ENCODE measurements at places on chromosomes 4 and X.

- no peak for DNase-seq
These were observed 137.4 kb downstream of the DKK2 start for GRCh38 chr4:106898621-106899230.

GRCh38 chrX:8403988-8404387 lies 60.6 kb upstream of the VCX3B start:
- no peak for DNase-seq

GRCh38 chr4:70178075-70178660 lies 17.4 kb upstream of the ODAM start:
- no peak for DNase-seq

GRCh38 chr4:40214661-40215418 lies 18.0 kb downstream of the RHOH start:
- DNase-seq, result no peak

DNA sequence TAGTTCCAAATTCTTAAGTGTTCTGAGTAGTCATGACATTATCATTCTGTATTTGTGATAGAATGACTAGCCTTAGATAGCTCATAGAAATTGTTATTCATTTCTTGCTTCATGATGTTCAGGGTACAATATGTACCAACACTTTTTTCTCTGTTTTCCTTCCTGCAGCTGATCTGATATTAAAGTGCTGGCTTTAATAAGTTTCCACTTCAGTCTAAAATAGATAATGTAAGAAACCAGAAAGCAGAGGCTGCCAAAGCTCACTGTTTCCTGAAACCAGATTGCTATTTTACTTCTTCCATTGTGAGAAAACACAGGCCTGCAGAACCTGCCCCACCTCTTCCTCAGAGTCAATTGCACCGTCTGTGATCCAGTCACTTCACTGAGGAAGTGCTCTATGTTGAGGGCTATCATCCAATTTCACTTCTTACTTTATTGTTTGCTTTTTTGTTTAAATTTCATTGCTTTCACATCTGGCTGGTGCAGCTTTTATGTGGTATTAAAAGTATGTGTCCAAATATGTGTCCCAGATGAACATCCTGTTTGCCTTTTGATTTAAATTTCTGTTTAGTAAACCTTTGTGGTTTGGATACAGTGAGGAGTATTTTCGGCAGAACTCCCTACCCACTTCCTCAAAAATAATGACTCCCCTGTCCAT lies 652.1 kb downstream of the ANKRD50 start:
- DNase-seq, result no peak

DNA sequence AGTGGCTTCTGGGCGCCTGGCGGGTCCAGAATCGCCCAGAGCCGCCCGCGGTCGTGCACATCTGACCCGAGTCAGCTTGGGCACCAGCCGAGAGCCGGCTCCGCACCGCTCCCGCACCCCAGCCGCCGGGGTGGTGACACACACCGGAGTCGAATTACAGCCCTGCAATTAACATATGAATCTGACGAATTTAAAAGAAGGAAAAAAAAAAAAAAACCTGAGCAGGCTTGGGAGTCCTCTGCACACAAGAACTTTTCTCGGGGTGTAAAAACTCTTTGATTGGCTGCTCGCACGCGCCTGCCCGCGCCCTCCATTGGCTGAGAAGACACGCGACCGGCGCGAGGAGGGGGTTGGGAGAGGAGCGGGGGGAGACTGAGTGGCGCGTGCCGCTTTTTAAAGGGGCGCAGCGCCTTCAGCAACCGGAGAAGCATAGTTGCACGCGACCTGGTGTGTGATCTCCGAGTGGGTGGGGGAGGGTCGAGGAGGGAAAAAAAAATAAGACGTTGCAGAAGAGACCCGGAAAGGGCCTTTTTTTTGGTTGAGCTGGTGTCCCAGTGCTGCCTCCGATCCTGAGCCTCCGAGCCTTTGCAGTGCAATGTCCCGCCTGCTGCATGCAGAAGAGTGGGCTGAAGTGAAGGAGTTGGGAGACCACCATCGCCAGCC lies at the start of gene ATOH1:
ATOH1 (plus strand) TSS at position 422 of the 663 bp plus-strand sequence; CDS start at position 596, 174 bp downstream.
- DNase-seq, result no peak

DNA sequence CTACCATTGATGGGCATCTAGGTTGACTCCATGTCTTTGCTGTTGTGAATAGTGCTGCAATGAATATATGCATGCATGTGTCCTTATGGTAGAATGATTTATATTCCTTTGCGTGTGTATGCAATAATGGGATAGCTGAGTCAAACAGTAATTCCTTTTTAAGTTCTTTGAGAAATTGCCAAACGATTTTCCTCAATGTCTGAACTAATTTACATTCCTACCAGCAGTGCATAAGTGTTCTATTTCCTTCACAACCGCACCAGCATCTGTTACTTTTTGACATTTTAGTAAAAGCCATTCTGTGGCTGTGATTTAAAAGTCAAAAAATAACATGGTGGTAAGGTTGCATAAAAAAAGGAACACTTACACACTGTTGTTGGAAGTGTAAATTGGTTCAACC lies 103.1 kb upstream of the FAM47B start:
- DNase-seq, result no peak

DNA sequence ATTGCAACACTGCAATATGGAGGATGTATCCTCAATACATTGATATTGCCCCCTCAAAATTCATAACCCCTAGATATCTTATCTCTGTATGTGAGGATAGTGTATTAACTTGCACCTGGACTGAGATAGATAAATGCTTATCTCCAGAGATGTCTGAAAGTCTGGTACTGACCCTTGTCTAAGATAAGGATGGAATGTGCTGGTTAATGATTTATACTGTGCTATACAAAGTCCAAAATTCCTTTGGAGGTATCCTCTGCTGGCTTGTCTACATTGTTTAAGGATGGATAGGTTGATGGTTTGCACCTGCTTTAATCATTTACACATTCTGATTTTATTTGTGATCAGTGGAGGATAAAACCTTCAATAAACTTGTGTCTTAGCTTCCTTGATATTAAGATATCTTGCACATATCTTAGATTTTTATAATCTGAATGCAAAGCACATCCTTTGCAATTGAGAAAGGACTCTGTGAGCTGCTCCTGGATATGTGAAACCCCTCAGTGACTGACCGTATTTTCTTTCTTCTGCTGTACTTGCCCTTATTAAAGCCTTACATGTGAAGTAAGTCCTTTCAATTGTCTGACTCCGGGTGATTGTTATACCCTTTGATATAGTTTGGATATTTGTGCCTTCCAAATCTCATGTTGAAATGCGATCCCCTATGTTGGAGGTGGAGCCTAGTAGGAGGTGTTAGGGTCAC lies 430.3 kb upstream of the MAOA start:
- no peak for DNase-seq

- no peak for DNase-seq
These were observed 74.3 kb upstream of the CLNK start for GRCh38 chr4:10758906-10759305.

DNA sequence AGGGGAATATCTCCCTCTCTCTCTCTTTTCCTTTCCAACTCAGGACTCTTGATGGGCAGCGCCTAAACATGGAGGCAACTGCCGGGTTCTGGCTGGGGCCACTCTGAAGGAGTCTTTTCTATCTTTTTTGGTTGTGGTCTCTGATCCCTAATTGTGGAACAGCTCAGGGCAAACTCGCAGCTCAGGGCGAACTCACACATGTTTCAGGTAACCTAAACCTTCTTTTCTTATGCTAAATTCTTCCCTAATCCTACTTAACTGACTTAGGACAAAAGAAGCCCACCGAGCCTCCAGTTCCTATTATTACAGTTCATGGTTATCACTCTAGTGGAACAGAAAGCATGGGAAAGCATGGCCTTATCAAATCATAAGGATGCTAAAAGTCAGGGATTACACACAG lies 21.3 kb downstream of the ETDA start:
- DNase-seq, result no peak

- DNase-seq, result no peak
These were observed 82.7 kb upstream of the DHRSX start for GRCh38 chrX:2583194-2584162.

- DNase-seq, result no peak
These were observed 16.2 kb downstream of the JAKMIP1 start for GRCh38 chr4:6184169-6184568.

DNA sequence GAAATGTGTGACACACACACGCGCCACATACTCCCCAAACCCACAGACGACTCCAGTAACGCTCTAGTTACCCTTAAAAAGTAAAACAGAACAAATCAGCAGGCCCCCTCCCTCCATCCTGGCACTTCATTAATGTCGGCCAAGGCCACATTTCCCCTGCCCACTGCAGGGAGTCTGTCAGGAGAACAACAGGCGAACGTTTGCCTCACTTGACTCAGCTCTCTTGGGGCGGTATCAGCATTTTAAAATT lies 671 bp upstream of the FHIP1A start:
- DNase-seq, result no peak

GRCh38 chrX:25721564-25721963 lies 416.6 kb upstream of the MAGEB18 start:
- DNase-seq, result no peak

DNA sequence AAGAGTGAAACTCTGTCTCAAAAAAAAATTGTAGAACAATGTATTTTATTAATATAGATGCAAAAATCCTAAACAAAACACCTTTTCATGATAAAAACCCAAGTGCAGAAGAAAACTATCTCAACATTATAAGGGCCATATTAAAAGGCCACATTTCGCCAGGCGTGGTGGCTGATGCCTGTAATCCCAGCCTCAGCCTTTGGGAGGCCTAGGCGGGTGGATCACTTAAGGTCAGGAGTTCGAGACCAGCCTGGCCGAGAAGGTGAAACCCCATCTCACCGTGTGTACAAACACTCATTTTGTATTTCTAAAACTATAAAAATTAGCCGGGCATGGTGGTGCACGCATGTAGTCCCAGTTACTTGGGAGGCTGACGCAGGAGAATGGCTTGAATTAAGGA lies 9.9 kb upstream of the FAM193A start:
- DNase-seq, result no peak

DNA sequence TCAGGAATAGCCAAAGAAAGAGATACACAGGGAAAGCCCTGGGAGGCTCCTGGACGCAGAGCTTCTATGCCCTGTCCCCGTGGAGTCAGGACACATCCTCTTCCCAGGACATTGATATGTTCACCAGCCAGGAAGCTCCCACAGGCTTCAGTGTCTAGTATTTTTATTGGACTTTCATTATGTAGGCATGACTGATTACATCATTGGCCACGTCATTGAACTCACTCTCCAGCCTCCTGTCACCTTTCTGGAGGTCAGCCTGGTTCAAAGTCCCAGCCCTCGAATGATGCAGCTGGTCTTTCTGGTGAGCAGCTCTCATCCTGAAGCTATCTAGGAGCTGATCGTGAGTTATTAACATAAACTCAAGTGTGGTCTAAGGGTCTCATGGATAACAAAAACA lies 104.1 kb downstream of the CPEB2 start:
- DNase-seq, result no peak
